ENCODE measurements at places on chromosomes 7 and 10.
A peak's percentile ranks its signal among the peaks of the same experiment; 100 is the strongest.

- peak; percentile 21 for DNase-seq
Observed at GRCh38 chr10:101545898-101546297, 42.2 kb downstream of the POLL start.

GRCh38 chr10:104329735-104330134 lies 8.5 kb downstream of the ITPRIP start:
- no peak for DNase-seq

- DNase-seq: no peak
Observed at GRCh38 chr7:27165996-27166530, 726 bp upstream of the HOXA9 start.

- no peak for DNase-seq
Observed at GRCh38 chr7:104656467-104656866, 328.1 kb downstream of the LHFPL3 start.

DNA sequence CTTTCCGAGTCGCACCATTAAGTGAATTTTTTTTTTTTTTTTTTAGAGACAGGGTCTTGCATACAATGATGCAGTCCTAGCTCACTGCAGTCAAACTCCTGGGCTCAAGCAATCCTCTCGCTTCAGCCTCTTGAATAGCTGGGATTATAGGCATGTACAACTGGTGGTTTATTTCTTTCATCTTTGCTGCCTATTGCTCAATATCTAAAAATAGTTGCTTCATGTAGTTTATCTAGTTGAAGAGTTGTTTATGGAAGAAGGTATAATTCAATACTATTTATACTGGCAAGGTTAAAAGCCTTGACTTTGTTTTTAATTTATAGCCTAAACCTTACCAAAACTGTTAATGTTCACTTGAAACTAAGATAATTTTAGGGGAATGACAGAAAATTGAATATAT lies 66.9 kb downstream of the SEMA3D start:
- no peak for DNase-seq

- DNase-seq: no peak
Observed at GRCh38 chr7:43880596-43880995, 11.3 kb upstream of the MRPS24 start.

GRCh38 chr7:112986256-112987031 lies 100.2 kb downstream of the GPR85 start:
- no peak for DNase-seq

- DNase-seq: no peak
Observed at GRCh38 chr10:124999433-125000365, 57.8 kb downstream of the ZRANB1 start.

- DNase-seq: no peak
Observed at GRCh38 chr7:88073626-88074025, 139.6 kb downstream of the ADAM22 start.

GRCh38 chr7:112654322-112655216 lies 135.6 kb downstream of the TMEM168 start:
- DNase-seq: no peak

- DNase-seq: no peak
Observed at GRCh38 chr10:57621466-57621865, 646.2 kb downstream of the IPMK start.

GRCh38 chr7:152760854-152761748 lies 1.5 kb downstream of the ACTR3B start:
- DNase-seq: no peak

- DNase-seq: no peak
Observed at GRCh38 chr7:1520539-1521234, 9.8 kb upstream of the MAFK start.

DNA sequence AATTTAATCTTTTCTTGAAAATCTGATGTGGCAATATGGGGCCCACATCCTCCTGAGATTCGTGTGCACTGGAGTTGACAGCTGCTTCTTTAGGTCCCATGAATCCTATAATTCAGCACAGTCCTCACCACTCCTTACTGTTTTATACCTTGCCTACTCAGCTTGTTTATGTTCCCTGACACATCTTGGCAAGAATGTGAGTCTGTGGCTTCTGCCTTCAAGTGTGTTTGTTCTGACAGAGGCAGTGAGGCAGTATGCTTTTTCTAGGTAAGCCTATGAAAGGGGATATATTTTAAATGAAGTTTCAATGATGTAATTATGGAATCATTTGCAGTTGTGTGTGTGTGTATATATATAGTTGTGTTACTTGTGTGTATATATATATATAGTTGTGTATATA lies 106.4 kb downstream of the AMPH start:
- no peak for DNase-seq

DNA sequence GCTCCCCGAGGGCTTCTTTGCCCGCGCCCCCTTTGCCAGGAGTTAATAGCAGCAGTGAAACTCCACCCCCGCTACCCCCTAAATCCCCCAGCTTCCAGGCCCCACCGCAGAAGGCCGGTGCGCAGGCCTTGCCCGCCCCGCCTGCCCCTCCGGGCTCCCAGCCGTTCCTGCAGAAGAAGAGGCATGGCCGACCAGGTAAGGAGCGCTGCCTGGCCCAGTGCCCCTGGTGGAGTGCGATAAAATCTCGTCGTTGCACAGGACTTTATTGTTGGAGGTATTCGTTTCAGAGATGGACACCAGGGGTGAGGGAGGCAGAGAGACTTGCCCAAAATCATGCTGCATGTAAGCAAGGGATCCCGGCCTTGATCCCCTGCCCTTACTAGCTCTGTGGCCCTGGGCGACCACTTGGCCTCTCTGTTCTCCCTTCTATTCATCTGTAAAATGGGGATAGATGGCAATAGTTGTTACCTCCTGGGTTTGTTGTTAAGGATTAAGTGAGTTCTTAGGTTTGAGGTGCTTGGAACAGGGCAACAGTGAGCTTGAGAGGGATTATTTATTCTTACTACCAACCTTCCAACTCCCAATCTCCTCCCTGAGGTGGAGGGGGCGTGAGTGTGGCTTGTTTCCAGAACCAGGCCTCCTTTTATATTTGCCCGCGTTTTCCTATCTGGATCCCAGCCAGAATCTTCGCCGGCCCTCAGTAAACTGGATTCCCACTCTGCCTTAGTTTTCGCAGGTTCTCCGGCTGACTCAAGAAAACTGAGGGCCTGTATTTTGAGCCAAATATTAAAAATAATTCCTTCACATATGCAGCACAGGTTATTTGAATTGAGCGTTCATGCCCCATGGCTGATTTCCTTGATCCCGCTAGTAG lies 78.3 kb downstream of the WIPF3 start:
- no peak for DNase-seq

DNA sequence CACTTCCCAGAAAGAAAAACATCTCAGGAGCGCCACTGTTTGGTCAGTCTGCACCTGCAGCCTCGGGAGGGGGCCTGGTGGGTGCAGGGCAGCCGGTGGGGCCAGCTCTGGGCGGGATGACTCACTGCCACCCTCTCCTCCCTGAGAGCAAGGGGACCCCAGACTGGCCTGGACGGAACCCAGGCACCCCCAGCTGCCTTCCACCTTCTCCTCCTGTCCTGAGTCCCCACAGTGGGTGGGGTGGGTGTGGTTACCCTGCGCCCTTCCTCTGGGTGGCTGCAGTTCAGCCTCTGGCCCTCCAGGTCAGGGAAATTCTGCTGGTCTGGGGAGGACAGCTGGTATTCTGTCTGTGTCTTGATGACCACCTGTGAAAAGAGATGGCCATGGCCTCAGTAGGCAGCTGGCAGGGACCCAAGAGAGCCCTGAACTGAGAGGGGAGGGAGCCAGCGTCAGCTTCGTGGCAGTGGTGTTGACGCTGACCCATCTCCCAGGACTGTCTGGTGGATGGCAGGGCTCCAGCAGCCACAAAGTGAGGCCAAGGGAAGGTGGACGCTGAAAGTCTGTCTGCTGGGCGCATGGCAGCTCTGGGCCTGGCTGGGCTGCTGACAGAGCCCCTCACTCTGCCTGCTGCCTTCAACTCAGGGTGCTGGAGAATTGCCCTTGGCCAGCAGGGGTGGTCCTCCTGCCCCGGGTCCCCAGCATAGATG lies 8.9 kb downstream of the CALY start:
- DNase-seq: no peak

DNA sequence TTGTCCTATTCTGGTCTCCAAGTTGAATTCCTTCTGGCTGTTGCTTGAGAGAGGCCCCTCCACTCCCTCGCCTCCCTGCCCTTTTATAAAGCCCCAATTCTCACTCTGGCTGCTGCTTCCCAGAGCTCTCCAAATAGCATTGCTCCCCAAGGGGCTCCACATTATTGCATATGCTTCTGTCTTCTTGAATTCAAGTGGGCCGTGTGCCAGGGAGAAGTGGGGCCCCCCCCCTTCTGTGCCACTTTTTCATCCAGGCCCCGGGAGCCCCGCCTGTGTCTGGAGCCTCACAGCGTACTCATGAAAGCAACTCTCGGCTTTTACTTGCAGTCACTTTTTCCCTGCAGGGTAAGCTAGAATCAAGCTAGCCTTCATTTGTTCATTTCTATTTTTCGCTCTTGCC lies 265.1 kb downstream of the CCSER2 start:
- DNase-seq: peak; percentile 61

DNA sequence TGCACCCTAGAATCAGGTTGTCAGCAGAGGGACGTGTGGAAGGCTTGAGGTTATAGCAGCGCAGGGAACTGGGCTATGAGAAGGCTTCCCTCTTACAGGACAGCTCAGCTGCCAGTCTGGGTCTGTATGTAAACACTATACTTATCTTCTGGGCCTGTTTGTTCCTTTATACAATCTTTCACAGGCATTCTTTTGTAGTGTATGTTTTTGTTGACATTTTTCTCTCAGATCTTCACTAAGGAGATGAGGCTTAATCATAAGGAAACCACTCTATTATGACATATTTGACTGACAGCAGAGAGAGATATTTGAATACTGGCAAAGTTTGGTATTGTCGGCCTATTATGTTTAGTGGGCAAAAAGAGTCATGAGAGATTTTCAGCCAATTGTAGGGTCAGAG lies 929 bp downstream of the GBF1 start:
- DNase-seq: no peak

DNA sequence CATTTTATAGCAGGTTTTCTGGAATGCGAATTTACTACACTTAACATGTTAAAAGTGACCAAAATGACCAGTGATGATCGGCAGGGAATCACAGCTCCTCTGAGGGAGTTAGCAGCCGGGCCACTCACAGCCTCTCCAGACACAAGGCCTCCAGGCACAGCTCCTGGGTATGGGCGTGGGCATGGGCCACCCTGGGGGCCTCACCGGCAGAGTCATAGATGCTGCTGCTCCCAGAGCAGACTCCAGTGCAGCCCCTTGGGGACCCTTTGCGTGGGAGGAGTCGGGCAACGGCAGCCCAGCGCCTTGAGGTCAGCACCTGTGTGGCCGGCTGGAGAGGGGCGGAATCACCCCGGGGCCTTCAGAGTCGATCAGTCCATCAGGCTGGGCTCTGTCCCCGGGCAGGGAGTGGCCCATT lies 8.6 kb downstream of the KNDC1 start:
- no peak for DNase-seq

- DNase-seq: no peak
Observed at GRCh38 chr7:94893661-94894060, 13.7 kb upstream of the PPP1R9A start.

GRCh38 chr7:85104432-85105205 lies 82.2 kb downstream of the SEMA3D start:
- DNase-seq: no peak

DNA sequence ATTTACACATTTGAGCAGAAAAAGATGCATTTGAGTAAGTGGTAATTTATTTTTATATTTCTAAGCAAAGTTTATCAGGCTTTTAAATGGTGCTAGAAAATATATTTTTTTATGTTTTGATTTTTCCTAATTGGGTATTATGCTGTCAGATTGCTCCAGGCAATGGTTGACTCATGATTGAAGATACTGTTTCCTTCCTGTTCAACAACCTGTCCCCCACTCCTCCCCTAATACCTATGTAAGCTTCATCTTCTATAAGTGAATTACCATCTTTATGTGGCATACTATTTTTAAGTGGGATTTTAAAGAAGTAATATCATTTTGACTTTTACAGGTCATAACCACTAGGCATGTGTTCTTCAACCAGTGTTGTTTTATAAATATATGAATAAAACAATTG lies 21.4 kb downstream of the TSPAN13 start:
- no peak for DNase-seq

- no peak for DNase-seq
Observed at GRCh38 chr10:86500846-86501245, 20.7 kb downstream of the WAPL start.

DNA sequence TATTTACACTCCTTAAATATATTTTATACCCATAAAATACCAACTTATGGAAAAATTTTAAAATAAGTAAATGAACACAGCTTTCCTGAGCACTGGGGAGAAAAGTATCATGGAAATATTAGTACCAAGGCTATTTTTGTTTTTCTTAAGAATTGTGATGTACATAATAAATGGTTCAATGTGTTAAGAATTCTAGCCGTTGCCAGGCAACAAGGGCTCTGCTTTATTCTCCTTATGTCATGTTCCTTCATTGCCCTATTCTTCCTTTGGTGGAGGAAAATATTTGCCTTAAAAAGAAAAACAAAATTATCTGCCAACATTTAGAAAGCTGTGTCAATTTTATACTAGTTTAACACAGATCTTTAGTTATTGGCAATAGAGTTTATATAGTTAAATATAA lies 2.6 kb upstream of the ZPBP start:
- DNase-seq: no peak
